ENCODE measurements at places on chromosomes 2 and 18. TPM values are rescaled to one million over a fixed set of nuclear protein-coding genes. Genes with fewer than 3 reads are reported as not detected.

POU3F3 gene
- 32.8 TPM for total RNA-seq

TNS1 gene
- 36.1 TPM for total RNA-seq

GCG gene
- not detected for total RNA-seq

TCF7L1 gene
- total RNA-seq = 1.4 TPM

HMSD gene
- total RNA-seq = 0.17 TPM

PSMA8 gene
- total RNA-seq = not detected

CHRND gene
- not detected for total RNA-seq

DNA sequence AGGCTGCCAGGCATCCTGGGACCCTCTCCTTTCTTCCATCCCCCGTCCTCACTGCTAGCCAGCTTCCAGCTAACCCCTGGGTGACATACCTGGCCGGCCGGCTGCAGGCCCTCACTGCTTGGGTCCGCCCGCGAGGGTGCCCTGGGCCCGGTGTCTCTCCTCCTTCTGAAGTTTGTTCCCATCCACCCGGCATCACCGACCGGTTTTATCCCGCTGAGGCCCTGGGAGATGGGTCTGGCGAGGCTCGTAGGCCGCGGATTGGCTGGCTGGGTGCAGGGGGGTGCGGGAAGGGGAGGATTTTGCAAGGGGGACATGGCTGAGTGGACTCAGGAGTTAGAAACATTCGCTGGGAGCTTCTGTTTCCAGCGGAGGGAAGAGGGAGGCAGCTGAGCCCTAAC is at the start of gene PAX8:
Gene PAX8 (minus strand): TSS at position 180 of the 398 bp plus-strand sequence. CDS start 527 bp downstream, outside the sequence.
- peak; percentile 92 for DNase-seq

GRCh38 chr2:223459328-223459939 is 142.7 kb downstream of the SCG2 start:
- no peak for DNase-seq

DNA sequence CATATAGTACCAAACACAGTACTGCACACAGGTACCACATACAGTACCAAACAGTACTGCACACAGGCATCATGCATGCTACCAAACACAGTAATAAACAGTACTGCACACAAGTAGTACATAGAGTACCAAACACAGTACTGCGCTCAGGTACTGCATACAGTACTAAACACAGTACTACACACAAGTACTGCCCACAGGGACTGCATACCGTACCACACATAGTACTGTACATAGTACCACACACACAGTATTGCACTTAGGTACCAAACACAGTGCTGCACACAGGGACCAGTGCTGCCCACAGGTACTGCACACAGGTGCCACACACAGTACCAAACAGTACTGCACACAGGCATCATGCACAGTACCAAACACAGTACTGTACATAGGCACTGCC is 74.9 kb downstream of the ZNF236 start:
- no peak for DNase-seq

DNA sequence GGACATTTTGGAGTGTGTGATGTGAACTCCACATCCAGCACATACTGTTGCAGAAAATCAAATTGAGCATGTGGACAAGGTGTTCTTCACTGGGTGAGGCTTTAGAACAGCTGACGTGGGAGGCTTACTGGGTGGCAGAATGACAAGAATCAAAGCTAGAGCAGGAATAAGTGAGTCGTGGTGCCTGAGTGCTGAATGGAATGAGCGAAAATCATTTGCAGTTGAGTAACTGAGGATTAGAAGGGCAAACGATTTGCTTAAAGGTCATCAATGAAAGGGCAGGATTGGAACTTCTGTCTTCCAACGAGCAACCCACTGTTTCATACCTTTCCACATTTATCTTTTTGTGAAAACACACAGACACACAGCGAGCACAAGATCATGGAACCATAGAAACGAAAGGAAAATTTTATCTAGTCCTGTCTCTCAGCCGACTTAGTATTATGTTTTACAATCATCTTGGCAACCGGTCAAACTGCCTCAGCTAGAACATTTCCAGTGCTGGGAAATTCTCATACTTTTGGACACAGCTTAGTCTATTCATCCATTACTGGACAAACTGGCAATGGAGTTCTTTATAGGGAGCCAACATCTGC is 7.2 kb upstream of the DAW1 start:
- no peak for DNase-seq

DNA sequence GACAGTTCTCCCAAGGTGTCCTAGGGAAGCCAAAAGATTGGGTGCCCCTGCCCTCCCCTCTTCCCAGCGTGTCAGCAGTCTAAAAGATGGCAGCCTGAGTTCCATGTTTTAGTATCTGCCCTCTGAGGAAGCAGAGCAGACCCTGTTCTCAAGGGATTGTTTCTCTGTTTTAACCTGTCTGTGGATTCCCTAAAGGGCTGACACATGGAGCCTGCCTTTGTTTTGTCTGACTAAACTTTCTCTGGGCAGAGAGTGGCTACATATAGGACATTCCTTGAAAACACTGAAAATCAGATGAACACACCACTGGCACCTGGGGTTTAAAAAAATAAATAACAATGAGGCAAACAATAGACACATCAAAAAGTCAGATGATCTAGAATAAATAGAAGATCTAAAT is 337.6 kb downstream of the KIAA1328 start:
- DNase-seq = no peak

- no peak for DNase-seq
Measured at GRCh38 chr2:228352048-228352447, 170.6 kb upstream of the SPHKAP start.

DNA sequence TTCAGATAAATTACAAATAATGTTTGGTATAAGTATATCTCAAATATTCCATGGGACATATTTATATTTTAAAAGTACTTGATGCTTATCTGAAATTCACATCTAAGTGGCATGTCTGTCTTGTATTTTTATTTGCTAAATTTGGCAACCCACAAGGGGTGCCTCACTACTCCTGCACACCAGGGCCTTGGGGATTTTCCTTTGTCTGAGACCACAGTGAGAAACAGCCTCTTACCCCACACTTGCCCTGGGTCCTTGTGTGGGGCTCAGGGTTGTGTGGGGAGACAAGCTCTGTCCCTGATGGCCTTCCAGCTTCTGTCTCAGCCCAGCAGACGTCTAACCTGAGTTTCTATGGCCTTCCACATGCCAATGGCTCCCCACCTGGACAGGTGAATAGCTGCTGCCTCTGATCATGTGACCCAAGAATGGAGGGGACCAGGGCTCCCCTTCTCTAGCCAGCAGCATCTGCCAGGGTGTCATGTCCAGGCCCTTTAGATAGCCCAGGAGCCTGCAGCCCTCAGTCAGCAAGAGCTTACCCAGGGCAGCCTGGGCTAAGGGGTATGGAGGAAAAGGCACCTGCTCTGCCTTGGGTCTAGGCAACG is 49.5 kb upstream of the MRPL33 start:
- DNase-seq = no peak

DNA sequence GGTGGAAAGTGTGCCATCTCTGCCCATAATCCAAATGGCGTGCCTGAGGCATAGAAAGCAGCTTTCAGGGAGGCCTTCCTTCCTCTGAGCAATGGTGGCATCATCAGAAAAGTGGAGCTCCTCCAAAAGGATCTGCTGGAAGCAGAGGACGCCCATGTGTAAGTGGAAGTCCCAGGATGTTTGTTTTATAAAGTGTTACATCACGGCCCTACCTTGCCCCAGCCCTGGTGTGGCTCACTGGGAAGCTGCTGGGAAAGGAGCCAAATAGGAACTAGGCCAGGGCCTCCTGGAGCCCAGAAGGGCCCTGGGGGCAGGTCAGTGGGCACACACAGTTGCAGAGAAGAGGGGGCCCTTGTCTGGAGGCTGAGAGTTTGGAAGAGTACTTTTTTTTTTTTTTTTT is 4.2 kb upstream of the ODC1 start:
- DNase-seq = peak; percentile 93

DNA sequence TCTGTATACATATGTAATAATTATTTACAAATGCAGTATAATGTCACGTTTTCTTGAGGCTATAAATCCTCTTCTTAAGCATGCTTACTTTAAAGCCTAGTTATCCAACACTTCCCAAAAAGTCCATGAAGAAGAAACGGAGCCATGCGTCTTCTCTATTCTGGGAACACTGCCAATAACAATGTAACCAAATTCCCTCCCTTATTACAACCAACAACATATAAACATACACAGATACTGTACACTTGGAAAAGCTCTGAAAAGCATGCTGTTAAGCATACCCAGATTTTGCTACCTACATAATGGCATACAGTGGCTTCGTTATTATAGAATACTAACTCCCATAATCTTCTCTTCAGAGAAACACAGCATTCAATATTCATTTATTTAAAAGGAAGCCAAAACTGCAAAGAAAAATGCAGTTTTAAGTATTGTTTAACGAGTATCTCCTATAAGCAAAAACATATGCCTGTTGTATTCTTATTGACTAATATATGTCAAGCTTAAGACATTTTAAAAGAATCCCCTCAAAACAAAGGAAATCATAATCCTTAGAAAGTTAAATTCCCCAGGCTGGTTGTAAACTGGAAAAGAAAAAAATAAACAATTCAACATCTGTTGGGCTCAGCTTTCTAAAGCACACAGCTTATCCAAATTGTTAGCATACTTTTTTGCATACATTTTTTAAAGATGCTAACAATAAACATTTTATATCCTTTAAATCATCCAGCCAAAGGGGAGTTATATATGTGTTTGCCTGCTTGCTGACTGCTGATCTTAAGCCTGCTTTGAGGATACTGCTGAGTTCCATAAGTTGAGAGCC is 83.4 kb downstream of the SLC25A12 start:
- no peak for DNase-seq

DNA sequence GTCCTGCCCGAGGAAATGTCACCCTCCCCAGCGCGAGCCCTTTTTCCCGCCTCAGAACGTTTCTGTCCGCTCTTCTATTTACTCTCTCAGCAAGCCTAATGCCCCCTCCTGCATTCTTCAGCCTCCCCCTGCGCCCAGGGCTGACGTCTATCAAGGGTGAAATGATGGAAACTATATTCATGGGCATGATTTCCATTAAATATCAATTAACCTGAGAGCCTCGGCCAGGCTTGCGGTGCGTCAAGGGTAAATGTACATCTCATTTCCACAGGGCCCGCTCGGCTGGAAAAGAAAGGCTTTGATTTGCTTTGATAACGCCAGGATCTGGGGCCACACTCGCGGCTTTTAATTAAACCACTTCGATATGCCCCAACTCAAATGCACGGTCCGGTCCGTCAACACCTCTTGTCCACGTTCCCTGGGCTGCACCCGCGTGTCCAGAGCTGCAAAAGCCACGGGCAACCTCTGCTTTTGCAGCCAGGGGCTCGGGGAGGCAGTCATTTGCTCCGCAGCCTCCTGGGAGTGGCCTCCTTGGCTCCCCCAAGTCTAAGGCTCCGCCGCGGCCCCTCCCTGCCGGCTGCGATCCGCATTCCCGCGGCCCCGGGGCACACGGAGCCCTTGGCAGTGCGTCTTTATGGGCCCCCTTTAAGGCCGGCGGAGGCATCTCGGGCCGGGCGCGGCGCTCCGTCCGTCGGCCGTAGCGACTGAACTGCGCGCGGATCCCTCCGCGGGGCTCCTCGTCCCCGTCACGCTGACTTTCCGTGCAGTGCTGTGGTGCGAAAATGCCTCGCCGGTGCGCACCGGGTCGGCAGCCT is at the start of gene HOXD8:
Gene HOXD8 (plus strand): TSS at position 724 of the 815 bp plus-strand sequence. CDS start 662 bp downstream, outside the sequence.
- DNase-seq = peak; percentile 85

DNA sequence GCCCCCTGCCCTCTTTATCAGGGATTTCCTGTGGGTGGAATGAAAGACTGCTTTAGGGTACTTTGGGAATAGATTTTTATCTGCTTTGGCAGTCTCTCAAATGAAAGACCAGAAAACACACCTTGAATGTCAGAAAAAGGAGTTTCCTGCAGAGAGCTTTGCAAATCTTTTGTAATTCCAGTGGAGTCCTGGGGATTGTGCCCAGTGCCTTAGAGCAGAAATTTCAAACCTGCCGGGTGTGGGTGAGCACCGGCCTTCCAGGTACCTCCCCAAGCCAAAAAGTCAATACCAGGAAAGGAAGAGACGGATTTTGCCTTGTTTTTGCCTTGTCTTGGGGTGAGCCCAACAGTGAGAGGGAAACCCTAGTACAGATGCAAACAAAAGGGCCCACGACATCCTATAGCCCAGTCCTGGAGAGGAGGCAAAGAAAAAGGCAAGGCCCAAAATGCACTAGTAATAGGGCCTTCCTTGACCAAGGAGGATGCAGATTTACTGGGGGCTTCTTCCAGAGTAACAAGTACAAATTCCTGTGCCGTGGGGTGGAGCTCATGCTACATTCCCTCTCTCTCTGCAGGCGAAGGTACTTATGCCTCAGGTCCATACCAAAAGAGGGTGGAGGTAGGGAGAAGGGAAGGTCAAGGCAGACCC is 36.4 kb downstream of the FOXI3 start:
- DNase-seq = no peak

GRCh38 chr18:12574494-12575185 is 83.3 kb downstream of the SPIRE1 start:
- no peak for DNase-seq

DNA sequence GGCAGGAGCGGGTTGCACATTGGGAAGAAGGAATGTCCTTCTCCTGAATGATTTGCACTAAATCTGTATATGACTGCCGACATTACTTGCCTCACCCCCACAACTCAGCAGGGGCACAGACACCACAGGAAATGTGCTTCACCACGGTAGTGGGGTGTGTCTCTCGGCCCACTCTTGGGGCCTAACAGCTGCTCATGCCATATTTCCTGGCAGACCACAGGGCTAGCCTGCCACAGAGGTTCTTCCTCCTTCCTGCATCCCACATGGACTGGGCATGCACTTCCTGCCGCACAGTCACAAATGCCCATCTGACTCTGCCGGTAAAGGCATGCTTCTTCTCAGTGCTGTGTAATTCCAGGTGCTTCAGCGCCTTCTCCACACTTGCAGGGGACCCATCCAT is 10.3 kb upstream of the PAPOLG start:
- no peak for DNase-seq

- no peak for DNase-seq
Measured at GRCh38 chr2:234410526-234410925, 86.4 kb downstream of the ARL4C start.

DNA sequence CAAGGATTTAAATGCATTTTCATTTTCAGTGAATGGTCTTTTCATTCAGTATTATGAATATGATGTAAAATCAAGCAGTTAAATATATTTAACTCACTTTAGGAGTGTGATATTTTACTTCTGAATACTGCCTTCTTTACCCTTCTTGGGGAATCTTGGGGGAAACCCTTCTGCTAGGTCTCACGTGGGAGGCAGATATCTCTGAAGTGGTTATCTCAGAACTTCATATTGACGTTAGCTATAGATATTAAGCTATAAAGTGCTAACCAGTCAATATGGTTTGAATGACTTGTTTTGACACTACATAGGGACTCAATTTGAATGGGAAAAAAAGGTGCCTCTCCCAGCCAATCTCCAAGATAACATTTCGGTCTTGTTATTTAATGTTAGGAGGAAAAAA is 9.8 kb downstream of the REL start:
- DNase-seq = no peak

GRCh38 chr2:184936761-184937160 is 338.4 kb downstream of the ZNF804A start:
- DNase-seq = no peak

GRCh38 chr2:215299337-215299859 is 12.5 kb upstream of the ATIC start:
- no peak for DNase-seq

GRCh38 chr2:148730085-148730484 is 85.5 kb downstream of the EPC2 start:
- DNase-seq = peak; percentile 7

GRCh38 chr18:48032876-48033789 is 102.7 kb upstream of the SMAD2 start:
- DNase-seq = peak; percentile 92
